ENCODE measurements at places on chromosomes 5 and 9.

DNA sequence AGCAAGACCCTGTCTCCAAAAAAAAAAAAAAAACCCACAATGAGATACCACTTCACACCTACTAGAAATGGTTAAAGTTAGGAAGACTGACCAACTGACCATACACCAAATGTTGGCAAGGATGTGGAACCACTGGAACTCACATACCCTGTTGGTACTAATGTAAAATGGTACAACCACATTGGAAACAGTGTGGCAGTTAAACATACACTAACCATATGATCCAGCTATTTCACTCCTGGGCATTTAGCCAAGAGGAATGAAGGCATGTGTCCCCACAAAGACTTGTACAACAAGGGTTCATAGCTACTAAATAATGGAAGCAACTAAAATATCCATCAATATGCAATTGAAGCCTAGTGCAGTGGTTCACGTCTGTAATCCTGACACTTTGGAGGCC, 21.3 kb downstream of the NAIF1 start:
- no peak for DNase-seq

- no peak for DNase-seq
These were observed 12.9 kb upstream of the RNF183 start for GRCh38 chr9:113316030-113316429.

DNA sequence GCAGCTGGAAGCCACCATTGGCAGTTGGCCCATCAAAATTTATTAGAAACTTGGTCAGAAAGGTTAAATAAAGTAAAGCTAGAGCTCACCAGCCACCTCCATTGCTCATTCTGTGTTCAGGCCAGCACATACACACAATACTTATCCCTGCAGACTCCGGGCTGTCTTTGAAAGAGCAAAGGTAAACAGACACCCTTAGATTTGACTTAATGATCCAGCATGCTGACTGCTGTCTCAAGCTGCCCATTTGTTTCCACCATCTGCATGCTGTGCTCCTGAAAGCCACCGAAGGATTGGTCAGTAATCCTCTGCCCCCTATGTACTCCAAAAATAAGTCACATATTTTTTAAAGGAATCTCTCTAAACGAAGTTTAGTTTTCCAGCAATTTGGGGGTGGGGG, 1059.8 kb upstream of the DMAC1 start:
- DNase-seq = no peak

- DNase-seq = no peak
These were observed 93.5 kb downstream of the MVB12B start for GRCh38 chr9:126420135-126420534.

GRCh38 chr9:124606027-124606426, 98.8 kb upstream of the NR5A1 start:
- DNase-seq = no peak

- DNase-seq = no peak
These were observed 564.0 kb upstream of the KLF4 start for GRCh38 chr9:108053555-108054061.

DNA sequence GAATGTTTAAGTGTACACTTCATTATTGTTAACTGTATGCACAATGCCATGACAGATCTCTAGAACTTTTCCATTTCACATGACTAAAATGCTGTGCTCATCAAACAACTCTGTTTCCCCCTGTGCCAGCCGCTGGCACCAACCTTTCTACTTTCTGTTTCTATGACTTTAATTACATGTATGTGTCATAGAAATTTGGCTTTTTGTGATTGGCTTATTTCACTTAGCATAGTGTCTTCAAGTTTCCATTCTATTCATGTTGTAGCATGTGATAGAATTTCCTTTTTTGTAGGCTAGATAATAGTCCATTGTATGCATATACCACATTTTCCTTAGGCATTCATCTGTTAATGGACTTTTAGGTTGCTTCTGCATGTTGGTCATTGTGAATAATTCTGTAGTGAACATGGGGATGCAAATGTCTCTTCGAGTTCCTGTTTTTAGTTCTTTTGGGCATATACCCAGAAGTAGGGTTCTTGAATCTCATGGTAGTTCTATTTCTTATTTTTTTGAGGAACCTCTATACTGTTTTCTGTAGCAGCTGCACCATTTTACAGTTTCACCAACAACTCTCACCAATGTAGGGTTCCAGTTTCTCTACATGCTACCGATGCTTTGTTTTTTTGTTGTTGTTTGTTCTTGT, 184.4 kb upstream of the DMRT1 start:
- DNase-seq = no peak

DNA sequence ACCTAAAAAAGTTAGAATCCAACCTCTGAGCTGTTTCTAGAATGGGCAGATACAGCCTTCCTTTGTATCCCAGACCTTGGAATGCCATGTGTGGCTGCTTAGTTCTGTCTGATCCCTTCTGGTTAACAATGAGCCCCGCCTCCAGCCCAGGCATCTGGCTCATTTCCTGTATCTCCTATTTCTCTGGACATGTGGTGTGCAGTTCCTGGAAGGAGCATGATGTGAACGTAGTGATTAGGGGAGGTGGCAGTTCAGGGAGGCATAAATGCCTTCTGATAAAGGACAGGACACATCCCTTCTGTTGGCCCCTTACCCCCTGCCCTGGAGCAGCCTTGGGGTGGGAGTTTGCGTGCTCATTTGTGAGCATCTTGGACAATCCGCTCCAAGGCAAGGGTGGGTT, 243.0 kb downstream of the ZSWIM6 start:
- DNase-seq = no peak

- DNase-seq = no peak
These were observed 6.9 kb upstream of the OTP start for GRCh38 chr5:77645158-77645994.

- no peak for DNase-seq
These were observed 91.0 kb upstream of the TAS2R1 start for GRCh38 chr5:9721161-9721560.

DNA sequence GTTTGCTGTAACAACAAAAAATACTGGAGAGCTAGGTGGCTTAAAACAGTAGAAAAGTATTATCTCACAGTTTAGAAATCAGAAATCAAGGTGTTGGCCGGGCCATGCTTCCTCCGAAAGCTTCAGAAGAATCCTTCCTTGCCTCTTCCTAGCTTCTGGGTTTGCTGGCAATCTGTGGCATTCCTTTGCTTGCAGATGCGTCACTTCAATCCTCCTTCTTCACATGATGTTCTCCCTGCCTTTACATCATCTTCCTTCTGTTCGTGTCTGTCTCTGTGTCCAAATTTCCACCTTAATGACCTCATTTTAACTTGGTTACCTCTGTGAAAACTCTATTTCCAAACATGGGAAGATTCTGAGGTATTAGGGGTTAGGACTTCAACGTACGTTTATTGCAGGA, 90.4 kb upstream of the CHD1 start:
- DNase-seq = no peak

DNA sequence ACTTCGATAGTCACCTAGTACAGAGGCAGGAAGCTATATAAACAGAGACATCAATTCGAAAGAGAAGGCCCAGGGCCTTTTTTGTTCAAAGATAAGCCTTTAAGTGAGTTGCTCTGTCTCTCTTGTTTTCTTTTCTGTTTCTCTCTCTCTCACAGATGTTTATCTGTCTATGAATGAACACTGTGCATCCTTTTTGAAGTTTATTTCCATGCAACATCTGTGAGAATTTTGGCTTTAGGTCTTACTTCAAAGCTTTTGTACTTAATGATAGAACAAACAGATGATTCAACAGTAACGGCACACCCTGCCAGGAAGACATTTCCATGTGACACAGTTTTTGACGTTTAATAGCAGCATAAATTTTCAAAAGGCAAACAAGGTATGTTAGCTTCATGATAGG, 1413.1 kb upstream of the CDH6 start:
- DNase-seq = no peak

- no peak for DNase-seq
These were observed 112.2 kb downstream of the MTX3 start for GRCh38 chr5:79878721-79879336.

GRCh38 chr5:6731465-6732237, 18.4 kb downstream of the TENT4A start:
- no peak for DNase-seq

DNA sequence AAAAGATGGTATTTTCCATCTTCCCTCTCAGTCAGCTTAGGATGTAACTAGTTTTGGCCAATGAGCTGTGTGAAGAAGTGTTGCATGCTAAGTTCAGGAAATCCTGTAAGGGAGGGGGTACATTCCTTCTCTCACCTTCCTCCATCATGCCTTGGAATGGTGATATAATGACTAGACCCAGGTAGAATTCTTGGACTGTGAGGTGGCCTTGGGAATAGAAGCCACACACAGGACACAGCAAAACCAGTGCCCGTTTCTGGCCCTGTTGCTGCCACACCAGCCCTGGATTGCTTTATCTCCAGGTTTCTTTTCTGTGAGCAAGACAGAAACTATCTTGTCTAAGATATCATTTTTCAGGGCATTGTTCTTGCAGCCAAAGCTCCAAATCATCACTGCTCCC, 10.5 kb upstream of the ZNF354A start:
- no peak for DNase-seq

- DNase-seq = no peak
These were observed 64.1 kb downstream of the OSTF1 start for GRCh38 chr9:75152416-75152815.

- DNase-seq = no peak
These were observed 328.8 kb upstream of the BRINP1 start for GRCh38 chr9:119697996-119698395.

GRCh38 chr5:77157732-77158532, 52.5 kb upstream of the PDE8B start:
- DNase-seq = no peak

- no peak for DNase-seq
These were observed 639.6 kb downstream of the CETN3 start for GRCh38 chr5:89769975-89770374.

- DNase-seq = no peak
These were observed 302.9 kb upstream of the PAPPA start for GRCh38 chr9:115850548-115851304.

DNA sequence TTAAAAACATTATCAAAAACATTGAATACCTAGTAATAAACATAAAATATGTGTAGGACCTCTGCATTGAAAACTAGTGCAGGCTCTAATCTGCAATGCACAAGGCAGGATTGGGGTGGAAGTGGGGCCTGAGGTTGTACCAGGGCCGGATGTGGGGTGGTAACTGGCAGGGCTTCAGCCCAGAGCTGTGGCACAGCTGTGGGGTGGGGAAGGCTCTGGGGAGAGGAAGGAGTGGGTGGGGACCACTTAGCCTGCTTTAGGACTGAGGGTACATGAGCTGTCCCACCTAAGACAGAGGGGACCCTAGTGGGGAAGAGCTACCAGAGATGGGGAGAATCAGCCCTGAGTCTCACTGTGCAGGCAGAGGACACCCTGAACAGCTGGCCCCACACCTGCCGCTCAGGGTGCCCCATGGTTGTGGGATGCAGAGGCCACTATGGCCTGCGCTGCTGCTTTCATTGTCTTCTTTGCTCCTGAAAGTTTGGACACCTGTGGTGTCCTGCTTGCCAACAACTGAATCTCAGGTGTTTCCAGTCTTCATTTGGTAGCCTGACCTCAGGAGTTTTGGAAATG, 311.4 kb downstream of the TLE4 start:
- DNase-seq = no peak

GRCh38 chr5:18771097-18771610, 1136.9 kb downstream of the TAF11L14 start:
- no peak for DNase-seq

DNA sequence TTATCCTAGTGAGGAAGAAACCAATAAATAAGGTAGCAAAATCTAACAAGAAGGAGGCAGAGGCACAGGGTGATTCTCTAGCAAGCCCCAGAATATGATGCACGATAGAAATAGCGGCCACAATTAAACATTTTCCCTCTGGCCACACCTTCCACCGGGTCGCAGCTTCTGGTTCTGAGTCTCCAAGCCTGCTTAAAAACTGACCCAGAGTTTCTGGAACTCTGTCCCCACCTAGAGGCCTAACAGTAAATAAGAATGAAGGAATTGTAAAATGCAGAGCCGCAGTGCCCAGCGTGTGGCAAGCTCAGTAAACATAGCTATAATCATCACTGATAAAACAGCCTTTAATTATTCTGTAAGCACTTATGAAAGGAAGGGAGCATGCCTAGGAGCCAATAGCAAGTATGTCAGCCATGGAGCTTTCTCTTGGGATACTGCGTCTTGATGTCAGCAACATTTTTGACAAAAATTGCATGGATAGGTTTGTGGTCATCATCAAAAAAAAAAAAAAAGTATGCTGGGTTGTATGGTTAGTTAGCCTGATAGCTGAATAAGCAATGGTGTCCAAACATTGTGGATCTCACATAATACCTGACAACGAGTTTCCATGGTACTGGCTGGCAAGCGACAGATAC, 465.5 kb downstream of the DNAH5 start:
- no peak for DNase-seq

DNA sequence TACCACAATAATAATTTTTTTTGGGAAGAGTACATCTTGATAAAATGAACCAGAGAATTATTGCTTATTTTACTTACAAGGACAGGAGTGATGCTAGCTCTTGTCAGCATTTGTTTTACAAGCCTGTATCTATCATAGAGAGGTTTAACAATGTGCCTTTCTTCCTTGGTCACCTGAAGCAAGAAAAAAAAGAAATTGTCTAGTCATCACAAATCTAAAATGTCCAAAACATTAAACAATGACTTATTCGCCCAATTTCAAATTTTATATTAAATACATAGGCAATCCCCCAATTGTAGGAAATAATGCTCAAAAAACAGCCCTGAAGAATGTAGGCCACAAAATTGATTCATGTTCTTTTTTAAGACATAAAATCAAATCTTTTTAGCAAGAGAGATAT, 56.6 kb downstream of the PKD2L2 start:
- DNase-seq = no peak

GRCh38 chr5:66595756-66596635, at the start of gene MAST4:
TSS of gene MAST4 (plus strand) at chr5:66596393. CDS start at chr5:66596656, 263 bp downstream.
- no peak for DNase-seq

DNA sequence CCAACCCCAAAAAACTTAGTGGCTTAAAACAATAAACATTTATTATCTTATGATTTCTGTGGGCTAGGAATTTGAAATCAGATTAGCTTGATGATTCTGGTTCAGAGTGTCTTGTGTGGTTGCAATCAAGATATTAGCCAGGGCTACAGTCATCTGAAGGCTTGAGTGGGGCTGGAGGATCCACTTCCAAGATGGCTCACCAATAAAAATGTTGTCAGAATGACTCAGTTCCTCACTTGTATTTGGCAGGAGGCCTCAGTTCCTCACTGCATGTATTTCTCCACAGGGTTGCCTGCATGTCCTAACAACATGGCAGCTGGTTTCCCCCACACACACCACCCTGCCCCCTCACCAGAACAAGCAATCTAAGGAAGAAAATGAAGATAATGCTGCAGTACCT, 98.2 kb upstream of the NIPBL start:
- DNase-seq = no peak

DNA sequence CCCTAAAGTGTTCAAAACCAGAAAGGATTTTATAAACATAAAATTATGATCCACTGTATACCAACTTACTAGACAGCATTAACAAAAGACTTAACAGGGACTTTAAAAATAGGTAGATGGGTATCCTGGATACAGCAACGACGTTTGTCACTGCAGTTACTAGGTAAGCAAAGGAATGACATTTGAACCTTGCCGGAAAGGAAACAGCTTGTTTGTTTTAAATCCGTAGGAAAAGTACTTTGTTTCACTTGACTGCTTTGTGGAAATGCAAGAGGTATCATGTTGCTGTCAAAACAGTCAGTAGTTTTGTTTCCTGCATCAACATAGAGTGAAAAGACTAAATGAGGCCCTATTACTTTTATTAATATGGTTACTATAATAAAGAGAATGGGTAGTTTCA, 122.9 kb downstream of the CDC42SE2 start:
- no peak for DNase-seq

- DNase-seq = no peak
These were observed 1.1 kb downstream of the PLPP6 start for GRCh38 chr9:4662989-4663792.
